Subcutaneous adipose tissue (tissue), 4 donors: ENCODE measurements at places on chromosomes 11 and 22. TPM values are rescaled to one million over a fixed set of nuclear protein-coding genes. Genes with fewer than 3 reads are reported as not detected.

TMPRSS5 gene
- 1.1 TPM for total RNA-seq

TKFC gene
- total RNA-seq: 18.5 TPM

RAPSN gene
- not detected for total RNA-seq

CYP2D6 gene
- not detected for total RNA-seq

SLC22A8 gene
- total RNA-seq: not detected

SAA4 gene
- 5.1 TPM for total RNA-seq

CRYAB gene
- 467 TPM for total RNA-seq

GGTLC2 gene
- total RNA-seq: not detected

MS4A8 gene
- not detected for total RNA-seq

MPPED2 gene
- 32.4 TPM for total RNA-seq

ALG8 gene
- 32.0 TPM for total RNA-seq

CDK2AP2 gene
- 22.5 TPM for total RNA-seq

POU2AF2 gene
- total RNA-seq: not detected

ANO9 gene
- 0.51 TPM for total RNA-seq

HSPB2 gene
- total RNA-seq: 1.4 TPM

ZNHIT2 gene
- 12.6 TPM for total RNA-seq

HEPN1 gene
- not detected for total RNA-seq
